Testis (tissue), 5 donors: ENCODE measurements at places on chromosomes 5 and 9. TPM values are rescaled to one million over a fixed set of nuclear protein-coding genes. Genes with fewer than 3 reads are reported as not detected.
A peak's percentile ranks its signal among the peaks of the same experiment; 100 is the strongest.

Gene N4BP3
- 3.6 TPM for total RNA-seq

Gene CYLC2
- 7.7 TPM for total RNA-seq

Gene NUTM2G
- 2.6 TPM for total RNA-seq

Gene FIBCD1
- 33.5 TPM for total RNA-seq

Gene TAS2R1
- total RNA-seq = 1.3 TPM

Gene EGR1
- total RNA-seq = 11.9 TPM

GRCh38 chr9:19130436-19130835 is 3.1 kb upstream of the PLIN2 start:
- DNase-seq = no peak

GRCh38 chr9:90629991-90630390 is 12.6 kb downstream of the DIRAS2 start:
- no peak for DNase-seq

- peak; percentile 73 for DNase-seq
Measured at GRCh38 chr5:82396871-82397514, 118.8 kb upstream of the RPS23 start.

- DNase-seq = no peak
Measured at GRCh38 chr9:113898151-113898550, 22.0 kb downstream of the ZNF618 start.

DNA sequence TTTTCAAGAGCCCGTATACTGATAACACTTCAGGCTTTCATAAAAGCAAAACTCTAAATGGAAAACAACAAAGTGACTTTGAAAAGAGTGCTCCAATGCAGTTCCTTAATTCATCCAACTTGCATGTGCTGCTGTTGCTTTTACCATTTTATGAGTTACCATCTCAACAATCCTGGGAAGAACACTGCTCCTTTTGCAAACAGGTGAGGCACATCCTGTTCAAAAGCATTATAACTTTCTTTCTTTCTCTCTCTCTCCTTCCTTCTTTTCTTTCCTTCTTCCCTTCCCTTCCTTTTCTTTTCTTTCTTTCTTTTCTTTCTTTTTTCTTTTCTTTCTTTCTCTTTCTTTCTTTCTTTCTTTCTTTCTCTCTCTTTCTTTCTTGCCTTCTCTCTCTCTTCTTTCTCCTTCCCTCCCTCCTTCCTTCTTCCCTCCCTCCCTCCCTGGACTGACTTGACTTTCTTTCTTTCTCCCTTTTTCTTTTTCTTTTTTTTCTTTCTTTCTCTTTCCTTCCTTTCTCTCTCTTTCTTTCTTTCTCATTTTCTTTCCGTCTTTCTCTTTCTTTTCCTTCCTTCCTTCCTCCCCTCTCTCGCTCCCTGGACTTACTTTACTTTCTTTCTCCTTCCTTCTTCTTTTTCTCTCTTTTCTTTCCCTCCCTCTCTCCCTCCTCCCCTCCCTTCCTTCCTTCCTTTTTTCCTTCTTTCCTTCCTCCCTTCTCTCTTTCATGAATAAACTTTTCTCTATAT is 11.2 kb upstream of the PARP8 start:
- DNase-seq = no peak

DNA sequence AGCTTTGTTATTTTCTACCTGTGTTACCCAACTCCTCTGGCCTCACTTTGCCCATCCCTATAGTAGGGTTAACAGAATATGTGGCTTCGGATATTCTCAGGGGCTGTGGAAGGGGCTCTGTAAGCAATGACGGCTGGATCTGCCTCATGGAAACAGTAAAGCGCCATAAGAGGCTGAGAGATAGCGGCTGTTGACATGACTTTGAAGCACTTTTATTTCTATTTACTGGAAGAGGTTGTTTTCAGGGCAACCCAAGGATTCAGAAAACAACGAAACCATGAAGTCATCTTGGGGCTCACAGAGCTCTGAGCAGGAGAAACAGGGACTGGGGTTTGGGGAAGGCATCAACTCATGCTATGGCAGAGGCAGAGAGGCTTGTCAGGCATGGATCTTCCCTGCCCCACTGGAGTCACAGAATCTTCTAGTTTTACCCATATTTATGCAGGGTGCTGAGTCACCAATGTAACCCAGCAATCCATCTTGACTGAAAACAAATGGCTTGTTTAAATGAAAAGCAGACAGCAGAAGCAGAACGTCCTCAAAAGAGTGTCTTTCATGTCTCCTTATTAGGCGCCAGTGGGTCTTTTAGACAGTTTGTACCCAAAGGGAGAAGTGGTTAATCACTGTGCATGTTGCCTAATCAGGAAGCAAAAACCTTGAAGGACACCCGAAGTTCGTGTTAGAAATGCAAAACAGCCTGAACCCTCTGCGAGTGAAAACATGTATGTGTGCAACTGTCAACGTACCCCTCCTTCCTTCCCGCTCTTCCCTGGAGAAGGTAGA is 113.0 kb downstream of the COL23A1 start:
- no peak for DNase-seq

DNA sequence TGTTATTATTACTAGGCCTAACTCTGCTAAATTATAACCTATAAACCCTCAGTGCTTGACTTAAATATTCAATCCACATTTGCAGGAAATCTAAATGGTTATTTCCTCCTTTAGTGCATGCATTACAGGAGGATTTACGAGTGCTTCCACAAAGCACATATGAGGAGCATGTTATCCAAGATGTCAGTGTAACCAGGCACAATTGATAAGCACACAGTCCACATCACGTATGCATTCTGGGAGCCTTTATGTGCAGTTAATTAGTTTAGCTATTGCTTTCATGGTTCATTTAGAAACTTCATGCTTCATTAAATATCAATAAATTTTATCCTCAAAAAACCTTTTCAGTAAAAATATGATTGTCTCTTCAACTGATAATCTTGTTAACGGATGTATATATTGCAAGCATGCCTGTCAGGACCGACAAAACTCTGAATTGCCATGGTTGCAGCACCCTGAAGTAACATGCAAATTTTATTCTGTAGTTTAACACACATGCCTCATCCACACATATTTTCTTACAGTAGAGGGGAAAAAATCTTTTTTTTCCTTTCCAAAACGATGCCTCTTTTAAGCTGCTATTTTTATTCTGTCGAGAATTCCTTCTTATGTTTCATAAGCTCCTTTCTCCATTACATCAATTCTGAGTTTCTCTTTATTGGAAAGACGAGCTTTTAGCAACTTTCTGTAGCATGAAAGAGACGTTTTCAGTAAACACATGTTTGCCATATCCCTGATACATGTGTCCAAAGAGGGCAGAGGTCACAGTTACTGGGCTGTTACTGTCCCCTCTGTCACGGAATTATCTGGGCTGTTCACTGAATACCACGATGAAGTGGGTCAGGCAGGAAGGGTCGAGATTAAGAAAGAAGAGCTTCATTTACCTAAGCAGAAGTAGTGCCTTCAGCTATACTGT is 142.0 kb downstream of the GLIS3 start:
- DNase-seq = no peak

- DNase-seq = no peak
Measured at GRCh38 chr9:83355024-83355444, 183.2 kb downstream of the FRMD3 start.

DNA sequence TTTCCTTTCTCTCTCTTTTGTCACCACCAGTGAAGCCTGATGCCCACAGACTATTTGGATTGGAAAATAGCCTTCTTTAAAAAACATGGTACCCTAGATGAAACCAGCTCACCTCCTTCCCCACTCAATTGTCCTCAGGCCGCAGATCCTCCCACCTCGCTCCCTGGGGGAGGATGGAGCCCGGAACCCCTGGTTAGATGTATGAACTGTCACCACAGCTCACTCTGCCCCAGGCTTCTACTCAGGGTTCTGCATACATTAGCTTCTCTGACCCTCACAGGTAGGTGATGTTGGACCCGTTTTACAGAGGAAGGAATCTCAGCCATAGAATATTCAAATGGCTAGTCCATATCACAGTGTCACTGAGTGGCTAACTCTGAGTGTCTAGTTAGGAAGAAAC is 1.8 kb downstream of the MAMDC2 start:
- DNase-seq = no peak

DNA sequence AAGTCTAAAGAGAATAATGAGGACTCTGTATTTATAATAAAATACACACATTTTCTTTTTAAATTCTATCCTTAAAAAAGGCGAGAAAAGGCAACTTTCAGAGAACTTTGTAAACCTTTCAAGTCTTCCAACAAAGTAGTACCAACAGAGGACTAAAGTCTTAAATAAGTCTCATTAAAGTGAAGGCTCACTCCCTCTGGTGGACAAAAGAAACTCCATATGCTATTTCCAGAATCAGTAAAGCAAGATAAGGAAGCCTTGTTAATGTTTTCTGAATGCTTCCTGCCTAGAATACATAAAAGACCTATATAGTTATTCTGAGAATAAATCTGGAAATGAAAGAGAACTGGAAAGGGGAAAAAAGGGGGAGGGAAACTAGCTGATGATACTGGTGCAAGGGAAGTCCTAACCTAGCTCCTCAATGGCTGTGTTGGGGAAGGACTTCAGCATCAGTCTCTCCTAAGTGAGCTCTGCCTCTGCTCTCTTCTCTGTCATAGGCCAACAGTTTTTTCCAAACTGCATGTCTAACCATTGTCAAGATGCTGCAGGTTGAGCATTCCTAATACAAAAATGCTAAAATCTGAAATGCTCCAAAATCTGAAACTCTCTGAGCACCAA is 7.2 kb downstream of the HMGCS1 start:
- DNase-seq = peak; percentile 18

DNA sequence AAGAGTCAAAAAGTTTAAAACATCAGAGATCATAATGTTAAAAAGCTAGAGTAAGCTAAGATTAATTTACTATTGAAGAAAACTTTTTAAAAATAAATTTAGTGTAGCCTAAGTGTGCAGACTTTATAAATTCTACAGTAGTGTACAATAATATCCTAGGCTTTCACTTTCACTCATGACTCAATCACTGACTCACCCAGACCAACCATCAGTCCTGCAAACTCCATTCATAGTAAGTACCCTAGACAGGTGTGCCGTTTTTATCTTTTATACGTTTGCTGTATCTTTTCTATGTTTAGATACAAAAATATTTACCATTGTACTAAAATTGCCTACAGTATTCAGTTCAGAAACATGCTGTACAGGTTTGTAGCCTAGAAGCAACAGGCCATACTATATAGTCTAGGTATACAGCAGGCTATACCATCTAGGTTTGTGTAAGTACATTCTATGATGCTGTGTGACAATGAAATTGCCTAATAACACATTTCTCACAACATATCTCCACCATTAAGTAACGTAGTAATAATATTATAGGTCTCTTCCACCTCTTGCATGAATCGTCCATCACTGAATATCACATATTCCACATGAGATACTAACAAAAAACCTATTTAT is 59.2 kb downstream of the MEGF9 start:
- DNase-seq = no peak

DNA sequence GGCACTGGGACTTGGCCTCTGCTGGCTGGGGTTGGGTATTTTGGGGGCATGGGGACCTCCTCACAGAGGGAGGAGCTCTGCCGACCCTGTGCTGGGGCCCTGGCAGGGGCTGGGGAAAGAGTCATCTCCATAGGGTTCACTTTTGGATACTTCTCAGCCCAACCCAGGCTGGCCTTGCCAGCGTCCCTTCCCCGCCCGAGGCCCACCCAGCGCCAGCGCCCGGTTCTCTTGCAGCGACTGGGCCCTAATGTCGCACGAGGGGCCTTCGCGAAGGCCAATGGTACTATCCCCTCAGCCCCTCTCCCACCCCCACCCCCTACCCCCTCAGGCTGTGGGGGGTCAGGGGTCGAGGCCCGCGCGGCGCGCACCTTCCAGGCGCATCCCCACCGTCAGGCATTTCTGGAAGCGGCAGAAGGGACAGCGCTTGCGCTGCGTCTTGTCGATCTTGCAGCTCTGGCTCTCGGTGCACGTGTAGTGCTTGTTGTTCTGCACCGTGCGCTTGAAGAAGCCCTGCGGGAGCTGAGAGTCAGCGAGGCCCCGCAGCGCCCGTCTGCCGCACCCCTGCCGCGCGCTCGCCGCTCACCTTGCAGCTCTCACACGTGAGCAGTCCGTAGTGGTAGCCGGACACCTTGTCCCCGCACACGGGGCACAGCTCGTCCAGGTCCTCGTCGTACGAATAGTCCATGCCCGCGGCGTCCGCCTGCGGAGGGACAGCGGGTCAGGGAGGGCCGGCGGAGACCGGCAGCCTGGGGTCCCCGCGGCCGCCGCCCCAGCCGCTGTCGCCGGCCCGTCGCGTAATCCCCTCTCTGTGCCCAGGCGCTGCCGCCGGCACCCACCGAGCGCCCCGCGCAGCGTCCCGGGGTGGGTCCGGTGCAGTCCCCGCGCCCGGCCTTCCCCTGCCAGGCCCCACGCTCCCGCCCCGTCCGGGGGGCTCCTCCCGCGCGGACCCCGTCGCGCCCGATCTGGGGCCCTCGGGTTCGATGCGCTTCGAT is 4.2 kb downstream of the NR5A1 start:
- DNase-seq = no peak

GRCh38 chr5:7376871-7377270 is 19.1 kb upstream of the ADCY2 start:
- no peak for DNase-seq
